ENCODE measurements at places on chromosomes 11 and 22.

DNA sequence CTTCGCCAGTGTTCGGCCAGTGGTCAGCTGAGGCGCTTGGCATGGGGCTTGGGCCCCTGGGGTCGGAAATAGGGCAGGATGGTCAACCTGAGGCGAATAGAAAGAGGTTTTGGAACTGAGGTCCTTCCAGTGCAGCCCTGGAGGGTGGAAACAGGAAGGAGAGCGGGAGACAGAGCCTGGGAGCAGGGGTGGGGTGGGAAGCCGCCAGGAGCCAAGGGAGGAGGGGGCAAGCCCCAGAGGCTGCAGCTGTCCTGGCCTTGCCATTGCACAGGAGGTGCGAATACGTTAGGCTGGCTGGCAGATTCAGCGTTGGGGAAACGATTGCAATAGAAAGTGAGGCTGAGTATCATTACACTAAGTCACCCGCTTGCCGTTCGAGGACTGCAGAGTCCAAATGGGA, 13.9 kb upstream of the KCTD17 start:
- DNase-seq = no peak

DNA sequence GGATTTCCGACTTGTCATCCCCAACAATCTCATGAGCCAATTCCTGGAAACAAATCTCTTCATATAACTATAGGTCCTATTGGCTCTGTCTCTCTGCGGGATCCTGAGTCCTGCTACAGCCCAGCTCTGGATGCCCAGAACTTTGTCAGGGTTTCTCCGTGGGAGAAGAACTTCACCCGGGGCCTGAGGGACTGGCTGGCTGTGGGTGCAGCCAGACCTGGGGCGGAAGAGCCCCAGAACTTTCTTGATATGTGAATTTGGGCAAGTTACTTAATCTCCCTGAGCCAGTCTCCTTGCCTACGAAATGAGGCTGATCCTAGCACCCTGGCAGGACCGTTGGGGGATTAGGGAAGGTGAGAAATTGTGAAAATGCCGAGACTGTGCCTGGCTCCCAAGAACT, 6.6 kb upstream of the TRIM29 start:
- DNase-seq = no peak

GRCh38 chr11:13487661-13488030, 8.2 kb downstream of the PTH start:
- peak; percentile 26 for DNase-seq

DNA sequence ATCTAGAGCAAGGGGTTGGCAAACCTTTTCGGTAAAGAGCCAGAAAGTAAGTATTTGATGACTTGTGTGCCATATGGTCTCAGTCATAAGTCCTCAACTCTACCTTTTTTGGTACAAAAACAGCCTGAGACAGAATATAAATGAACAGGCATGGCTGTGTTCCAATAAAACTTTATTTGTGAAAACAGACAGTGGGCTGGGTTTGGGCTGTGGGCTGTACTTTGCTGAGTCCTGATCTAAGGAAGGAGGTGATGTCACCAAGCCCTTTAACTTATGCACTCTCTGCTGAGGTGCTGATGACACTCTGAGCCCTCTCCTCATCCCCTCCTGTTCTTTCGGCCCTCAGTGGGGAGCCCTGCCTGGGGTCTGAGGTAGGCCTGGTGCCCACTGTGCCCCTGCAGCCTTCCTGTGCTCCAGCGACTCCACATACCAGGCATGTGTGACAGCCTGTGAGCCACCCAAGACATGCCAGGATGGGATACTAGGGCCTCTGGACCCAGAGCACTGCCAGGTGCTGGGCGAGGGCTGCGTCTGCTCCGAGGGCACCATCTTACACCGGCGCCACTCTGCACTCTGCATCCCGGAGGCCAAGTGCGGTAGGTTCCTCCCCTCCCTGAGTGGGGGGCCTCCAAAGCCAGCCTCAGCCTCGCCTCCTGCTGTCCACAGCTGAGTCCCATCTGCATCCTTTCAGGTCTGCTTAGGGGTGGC, 85.9 kb upstream of the MYOD1 start:
- DNase-seq = no peak

GRCh38 chr11:35615921-35616900, 2.0 kb upstream of the FJX1 start:
- peak; percentile 74 for DNase-seq

- DNase-seq = peak; percentile 97
Measured at GRCh38 chr11:10735481-10736475, 15.3 kb upstream of the CTR9 start.

GRCh38 chr11:9672288-9672916, 8.5 kb downstream of the SWAP70 start:
- no peak for DNase-seq

- no peak for DNase-seq
Measured at GRCh38 chr11:134577751-134578395, 165.8 kb upstream of the B3GAT1 start.

- peak; percentile 11 for DNase-seq
Measured at GRCh38 chr11:127074151-127074761, 73.7 kb upstream of the KIRREL3 start.

- DNase-seq = peak; percentile 22
Measured at GRCh38 chr11:34280945-34281872, 76.6 kb downstream of the ABTB2 start.

DNA sequence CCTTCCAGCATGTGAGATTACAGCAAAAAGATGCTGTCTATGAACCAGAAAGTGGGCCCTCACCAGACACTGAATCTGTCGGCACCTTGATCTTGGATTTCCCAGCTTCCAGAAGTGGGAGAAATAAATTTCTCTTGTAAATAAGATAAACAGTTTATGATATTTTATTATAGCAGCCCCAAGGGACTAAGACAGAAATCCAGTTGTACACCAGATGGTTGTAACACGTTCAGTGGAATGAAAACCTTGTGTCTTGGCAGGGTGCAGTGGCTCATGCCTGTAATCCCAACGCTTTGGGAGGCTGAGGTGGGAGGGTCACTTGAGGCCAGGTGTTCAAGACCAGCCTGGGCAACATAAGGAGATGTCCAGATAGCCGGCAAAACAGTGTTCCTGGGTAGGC, 61.8 kb downstream of the MCHR1 start:
- DNase-seq = no peak

- peak; percentile 80 for DNase-seq
Measured at GRCh38 chr11:122863704-122864326, 18.7 kb upstream of the JHY start.

- peak; percentile 31 for DNase-seq
Measured at GRCh38 chr22:39926753-39927152, 25.9 kb downstream of the GRAP2 start.

DNA sequence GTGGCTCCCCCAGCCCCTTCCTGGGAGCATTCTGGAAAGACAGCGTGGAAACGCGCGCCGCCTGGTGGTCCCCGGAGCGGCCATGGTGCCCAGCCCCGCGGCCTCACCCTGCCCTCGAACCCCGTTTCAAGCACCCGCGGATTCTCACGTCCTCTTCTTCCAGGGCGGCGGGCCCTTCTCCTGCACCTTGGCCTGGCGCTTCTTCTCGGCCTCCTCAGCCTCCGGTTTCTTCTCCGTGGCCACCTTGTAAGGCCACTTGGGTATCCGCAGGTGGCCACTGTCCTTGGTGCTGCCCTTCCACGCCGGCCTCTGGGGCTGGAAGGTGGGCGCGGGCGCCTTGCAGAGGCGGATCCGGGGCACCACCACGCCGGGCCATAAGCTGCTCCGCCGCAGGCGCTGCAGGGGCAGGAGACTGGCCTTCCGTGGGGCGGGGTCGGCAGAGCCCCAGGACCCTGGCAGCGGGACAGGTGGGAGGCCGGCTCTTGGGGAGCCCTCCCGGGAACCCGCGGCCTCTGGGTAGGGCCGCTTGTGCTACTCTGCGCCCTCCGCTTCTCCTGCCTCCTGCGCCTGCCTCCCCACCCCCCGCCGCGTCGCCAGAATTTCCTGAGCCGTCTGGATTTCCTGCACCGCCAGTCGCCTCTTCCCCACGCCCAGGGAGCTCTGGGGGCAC, 83.4 kb downstream of the TRIM51G start:
- DNase-seq = no peak

DNA sequence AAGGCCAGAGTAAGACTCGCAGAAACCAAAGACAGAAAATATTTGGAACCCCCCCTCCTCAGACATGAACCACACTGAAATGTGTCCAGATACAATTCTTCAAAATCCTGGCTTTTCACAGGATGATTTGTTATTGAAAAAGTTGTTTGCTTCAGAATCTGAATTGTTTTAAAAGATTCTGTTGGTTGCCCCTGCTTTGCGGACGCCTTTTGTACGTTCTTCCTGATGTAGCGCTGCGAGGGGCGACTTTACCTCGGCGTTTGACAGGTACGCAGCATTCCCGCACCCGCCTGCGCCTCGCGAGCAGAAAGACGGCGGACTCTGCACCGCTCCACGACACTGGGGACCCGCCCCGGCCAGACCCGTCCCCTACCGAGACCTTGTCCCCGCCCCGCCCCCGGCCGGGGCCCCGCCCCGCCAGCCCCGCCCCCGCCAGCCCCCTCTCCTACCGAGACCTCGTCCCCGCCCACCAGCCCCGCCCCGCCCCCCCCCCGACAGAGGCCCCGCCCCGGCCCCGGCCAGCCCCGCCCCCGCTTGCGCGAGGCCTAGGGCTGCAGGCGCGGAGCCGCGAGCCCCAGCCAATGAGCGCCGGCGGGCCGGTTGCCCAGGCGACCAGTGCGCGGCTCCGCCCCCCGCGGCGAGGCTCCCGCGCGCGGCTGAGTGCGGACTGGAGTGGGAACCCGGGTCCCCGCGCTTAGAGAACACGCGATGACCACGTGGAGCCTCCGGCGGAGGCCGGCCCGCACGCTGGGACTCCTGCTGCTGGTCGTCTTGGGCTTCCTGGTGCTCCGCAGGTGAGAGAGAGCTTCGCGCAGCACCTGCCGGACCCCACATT, at the start of gene GLB1L2:
GLB1L2 (plus strand) TSS at position 635 of the 835 bp plus-strand sequence; CDS start at position 709, 74 bp downstream.
- DNase-seq = peak; percentile 58

DNA sequence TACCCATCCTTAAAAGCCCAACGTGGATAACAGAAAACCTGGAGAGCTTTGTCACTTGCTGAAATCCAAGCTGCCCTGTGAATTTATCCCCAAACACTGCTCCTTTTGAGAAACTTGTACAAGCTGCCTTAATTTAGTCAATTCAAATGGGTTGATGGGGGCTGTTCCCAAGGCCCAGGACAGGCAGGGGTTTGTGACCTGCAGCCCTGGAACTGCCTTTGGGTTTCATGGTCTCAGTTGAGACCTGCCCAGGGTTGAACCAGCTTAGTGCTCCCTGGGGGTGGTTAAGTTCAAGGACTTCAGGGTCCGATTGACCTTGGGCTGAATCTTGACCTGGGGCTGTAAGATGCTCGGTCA, 112.1 kb upstream of the OR4B1 start:
- no peak for DNase-seq

GRCh38 chr22:45638834-45639746, 32.5 kb upstream of the ATXN10 start:
- peak; percentile 63 for DNase-seq

DNA sequence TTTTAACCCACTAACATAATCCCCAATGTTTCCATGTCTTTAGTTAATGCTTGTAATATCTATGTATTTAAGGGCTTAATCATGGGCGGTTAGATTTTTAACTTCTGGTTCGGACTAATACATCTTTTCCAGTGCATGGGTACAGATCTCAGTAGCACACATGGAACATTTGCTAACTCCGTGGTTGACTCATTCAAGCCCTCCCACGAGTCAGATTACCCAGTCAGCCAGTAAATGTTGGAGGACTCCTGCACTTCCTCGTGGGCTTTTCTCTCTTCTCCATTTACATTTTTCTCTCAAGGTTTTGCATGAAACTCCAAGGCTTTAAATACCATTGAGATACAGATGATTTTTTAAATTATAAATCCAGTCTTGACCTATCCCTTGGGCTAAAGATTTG, 313.9 kb downstream of the ST3GAL4 start:
- DNase-seq = peak; percentile 11

DNA sequence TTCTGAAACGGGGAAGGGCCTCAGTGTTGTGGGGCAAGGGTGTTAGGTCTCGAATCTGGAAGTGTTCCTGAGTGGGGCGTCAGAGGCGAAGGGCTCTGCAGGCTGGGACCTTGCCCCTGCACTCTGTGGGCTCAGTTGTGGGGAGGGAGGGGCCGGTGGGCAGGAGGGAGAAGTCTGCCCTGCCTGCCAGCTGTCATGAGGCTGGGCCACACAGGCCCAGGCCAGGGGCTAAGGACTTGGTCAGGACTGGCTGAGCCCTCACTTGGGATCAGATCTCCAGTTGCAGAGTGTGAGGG, at the start of gene CRACR2B:
CRACR2B (plus strand) TSS at position 23 of the 296 bp plus-strand sequence. CDS start 689 bp downstream, outside the sequence.
- no peak for DNase-seq

DNA sequence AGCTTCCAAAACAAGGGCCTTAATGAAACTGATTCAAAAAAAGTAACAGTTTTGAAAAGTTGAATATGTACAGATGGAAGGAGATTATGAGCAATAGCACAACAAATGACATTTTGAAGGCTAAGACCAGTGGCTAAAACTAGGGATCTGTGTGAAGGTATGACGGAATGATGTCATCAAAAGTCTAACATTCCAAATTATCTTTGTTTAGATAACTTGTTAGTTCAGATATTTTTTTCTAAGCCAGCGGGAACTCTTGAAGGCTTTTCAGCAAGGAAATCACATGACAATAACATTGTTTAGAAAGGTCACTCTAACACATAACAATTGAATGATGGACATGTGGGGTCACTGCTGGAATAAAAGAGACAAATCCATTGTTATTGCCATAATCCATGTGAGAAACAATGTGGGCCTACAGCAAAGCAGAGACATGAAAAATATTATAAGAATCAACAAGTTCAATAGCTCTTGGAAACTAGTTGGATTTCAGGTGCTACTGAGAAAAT, 260.5 kb downstream of the CASP12 start:
- DNase-seq = no peak

GRCh38 chr11:75773595-75774353, 5.2 kb downstream of the DGAT2 start:
- peak; percentile 72 for DNase-seq

GRCh38 chr11:134386945-134387344, 25.1 kb downstream of the B3GAT1 start:
- DNase-seq = no peak

DNA sequence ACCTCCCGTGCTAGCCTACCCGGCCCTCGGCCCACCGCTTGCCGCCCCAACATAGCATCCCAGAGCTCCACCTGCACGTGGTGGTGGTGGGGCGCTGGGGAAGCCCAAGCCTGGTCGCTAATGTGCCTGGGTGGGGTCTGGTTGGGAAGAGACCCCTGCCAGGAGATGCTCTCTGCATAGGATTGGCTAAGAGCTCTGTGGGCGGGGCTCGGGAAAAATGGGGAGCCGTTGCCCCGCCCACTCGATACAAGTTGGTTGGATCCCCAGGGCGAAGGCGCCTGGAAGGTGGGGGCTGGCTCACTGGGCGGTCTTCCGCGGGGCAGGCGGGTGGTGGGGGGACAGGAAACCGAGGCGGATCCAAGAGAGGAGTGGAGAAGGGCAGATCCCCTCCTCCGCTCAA, 7.6 kb downstream of the LRRC10B start:
- no peak for DNase-seq

DNA sequence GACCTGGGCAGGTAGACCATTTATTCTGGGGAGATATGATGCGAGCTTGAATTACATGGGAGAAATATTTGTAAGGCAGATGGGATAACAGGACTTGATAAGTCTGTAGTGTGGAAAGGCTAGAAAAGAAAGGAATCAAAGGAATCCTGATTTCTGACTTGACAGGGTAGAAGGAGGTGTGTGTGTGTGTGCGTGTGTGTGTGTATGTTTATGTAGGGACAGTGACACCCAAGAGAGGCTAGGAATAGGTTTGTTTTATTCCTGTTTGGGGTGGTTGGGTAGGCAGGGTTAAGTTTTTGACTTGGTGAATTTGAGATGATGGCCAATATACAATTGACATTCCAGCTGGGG, 390 bp upstream of the HTATIP2 start:
- DNase-seq = no peak

GRCh38 chr11:3971756-3972404, 116.4 kb downstream of the STIM1 start:
- no peak for DNase-seq
